ENCODE measurements at places on chromosomes 6 and 20.

DNA sequence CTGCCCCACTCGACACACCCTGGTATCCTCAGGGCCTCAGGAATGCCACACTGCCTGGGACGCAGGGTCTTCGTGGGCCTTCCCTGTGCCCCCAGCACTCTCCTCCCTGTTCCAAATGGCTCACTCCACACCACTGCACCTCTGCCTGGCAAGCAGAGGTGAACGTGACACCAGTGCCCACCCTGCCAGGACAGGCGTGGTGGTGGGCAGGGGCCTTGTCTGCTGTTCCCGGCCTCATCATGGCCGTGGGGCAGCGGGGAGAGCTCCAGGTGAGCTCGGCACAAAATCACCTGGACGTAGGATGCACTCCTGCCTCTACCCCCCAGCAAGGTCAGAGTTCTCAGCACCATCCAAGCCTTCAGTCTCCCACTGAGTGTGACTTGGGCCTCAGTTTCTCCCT is 202.4 kb downstream of the SMOC2 start:
- no peaks in the 10 kb centered on the region for H3K27me3 ChIP-seq
- H3K4me1 ChIP-seq = peaks cover 26% of the 10 kb centered on the region
- H3K4me3 ChIP-seq = no peak overlapping the region
- no peak overlapping the region for H3K27ac ChIP-seq
- H3K36me3 ChIP-seq = no peaks in the 10 kb centered on the region

DNA sequence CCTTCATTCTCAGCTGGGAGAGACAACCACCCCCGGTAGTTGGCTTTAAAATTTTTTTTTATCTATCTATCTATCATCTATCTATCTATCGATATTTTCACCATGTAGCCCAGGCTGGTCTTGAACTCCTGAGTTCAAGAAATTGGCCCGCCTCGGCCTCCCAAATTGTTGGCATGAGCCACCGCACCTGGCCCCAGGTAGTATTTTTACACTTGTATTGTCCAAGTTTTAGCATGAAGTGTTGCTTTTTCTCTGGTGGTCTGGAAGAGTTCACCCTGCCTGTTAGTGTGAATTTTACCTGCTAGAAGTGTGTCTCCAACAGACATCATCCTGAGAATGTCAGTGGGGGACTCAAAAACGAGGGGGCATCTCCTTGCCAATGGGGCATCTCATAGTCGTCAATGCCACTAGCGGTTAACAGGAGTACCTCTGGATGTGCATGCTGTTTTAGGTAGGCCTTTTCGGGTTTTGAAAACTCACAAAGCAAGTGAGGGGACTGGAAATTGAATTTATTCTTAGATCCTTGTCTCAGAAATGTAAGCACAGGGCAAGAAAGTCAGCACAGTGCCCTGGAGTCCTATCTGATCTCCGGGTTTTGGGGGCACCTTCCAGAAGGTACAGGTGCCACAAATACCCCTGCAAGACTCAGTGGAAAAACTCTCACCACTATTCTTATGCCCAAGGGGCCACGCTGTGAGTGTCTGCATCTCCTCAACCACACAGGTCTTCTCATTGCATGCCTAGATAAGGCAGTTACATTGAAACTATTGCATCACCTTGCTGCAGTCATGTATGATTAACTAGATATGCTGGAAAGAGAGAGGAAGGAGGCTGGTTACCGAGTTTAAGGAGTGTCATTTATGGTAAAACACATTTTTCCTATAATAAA is 37.1 kb downstream of the TNFAIP3 start:
- no peak for DNase-seq
- H3K27me3 ChIP-seq = no peaks in the 10 kb centered on the region
- no peak overlapping the region for H3K27ac ChIP-seq
- no peak overlapping the region for H3K4me3 ChIP-seq
- no peaks in the 10 kb centered on the region for H3K36me3 ChIP-seq
- H3K4me1 ChIP-seq = no peaks in the 10 kb centered on the region

DNA sequence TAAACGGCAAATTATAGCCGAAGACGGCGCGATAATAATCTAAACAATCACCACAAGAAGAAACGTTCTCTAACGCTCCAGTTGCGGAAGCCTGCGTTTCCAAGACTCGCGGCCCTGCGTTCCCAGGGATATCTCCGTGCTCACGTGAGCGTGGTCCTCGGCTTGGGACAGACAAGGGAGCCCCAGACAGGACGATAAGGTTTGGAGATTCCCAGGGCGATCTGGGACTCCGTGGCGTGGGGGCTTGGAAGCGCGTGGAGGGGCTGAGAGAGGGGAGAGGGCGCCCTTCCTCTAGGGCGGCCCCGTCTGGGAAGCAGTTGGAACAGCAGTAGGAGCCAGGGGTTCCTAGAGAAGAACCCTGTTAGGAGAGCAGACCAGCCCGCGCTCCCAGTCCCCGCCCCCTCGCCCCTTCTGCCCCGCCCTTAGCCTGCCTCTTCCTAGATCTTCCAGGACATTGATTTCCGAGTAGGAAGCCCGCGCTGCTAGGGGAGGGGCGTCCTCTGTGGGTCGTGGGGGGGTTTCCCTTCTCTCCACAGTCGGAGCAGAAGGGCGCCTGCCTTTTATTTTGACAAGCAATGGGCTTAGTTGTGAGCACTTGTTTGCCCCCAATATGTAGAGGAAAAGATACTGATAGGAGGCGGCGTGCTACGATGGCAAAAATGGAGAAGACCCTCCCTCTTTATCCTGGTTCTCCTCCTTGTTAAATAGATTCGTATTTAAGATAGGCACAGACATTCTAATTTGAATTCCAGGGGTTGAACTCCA is 10.6 kb downstream of the NRN1 start:
- peak overlapping the region; percentile 92 for H3K4me3 ChIP-seq
- H3K4me1 ChIP-seq = peaks cover 40% of the 10 kb centered on the region
- H3K27me3 ChIP-seq = peaks cover 29% of the 10 kb centered on the region

DNA sequence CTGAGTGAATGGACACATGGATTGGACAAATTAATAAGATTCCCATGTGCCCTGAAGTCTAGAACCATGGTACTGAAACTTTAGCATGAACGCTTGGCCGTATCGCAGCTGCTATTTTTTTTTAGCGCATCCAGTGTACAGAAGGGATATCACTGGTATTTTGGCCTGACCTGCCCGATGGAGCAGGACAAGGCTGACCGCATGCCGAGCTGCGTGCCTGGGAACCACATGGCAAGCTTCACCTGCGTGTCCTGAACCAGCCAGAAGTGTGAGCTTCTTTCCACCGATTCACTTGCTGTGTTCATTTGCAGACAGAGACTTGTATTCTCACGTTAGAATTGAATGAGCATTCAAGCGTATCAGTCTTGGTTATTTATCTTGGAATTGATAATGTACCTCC is 145.7 kb downstream of the CDH4 start:
- DNase-seq = no peak
- no peaks in the 10 kb centered on the region for H3K4me1 ChIP-seq
- H3K27me3 ChIP-seq = no peaks in the 10 kb centered on the region
- H3K27ac ChIP-seq = no peak overlapping the region
- H3K36me3 ChIP-seq = peaks cover 11% of the 10 kb centered on the region

DNA sequence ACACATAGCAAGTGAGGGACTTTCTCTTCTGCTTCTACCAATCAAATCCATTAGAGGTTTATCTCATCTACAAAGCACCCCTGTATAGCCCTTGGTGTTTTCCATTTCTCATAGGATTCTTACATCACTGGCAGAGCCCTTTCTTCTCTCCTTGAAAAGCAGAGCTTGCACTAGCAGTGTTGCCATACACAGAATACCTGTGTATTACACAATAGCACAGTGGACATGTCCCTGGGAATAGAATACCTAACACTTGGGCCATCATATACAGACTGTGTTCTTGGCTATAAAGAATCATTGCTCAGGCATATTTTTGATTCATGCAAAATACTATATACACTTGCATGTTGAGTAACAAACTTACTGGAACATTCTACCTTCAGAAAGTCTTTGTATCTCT is 582.0 kb downstream of the KIF16B start:
- H3K27ac ChIP-seq = no peak overlapping the region
- H3K4me1 ChIP-seq = no peaks in the 10 kb centered on the region
- H3K36me3 ChIP-seq = no peaks in the 10 kb centered on the region
- no peak for DNase-seq

DNA sequence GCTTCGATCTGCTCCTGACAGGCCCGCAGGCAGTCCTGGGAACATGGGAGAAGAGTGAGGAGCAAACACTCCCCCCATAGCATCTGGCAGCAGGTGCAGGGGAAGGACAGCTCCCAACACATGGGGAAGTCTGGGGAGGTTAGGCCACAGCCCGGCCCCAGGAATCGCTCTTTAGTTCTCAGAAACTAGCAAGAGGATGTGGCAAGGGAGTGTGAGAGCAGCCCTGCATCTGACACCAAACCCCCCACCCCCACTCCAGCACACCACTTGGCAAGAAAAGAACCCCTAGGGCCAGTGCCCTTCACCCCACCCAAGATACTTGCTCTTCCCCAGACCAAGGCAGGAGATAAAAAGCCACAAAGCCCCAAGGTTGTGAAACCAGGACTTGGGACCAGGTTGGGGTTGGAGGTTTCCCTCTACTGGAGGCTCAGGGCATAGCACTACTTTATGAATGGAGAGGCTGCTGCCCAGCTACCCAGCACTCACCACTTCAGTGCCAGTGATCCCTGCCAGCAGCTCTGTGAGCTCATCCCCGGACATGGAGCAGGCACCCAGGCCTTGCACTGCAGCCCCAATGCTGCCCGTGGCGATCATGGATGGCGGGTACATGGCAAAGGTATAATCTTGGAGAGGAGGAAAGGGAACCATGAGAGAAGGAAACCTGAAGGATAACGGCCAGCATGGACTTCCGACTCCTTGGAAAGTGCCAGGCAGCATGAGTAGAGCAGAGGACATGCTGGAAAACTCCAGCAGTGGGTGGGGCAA is 5.4 kb downstream of the CCND3 start:
- peak overlapping the region; percentile 96 for H3K27ac ChIP-seq
- H3K27me3 ChIP-seq = peaks cover 23% of the 10 kb centered on the region
- H3K4me1 ChIP-seq = peaks cover 37% of the 10 kb centered on the region

- peaks cover 4% of the 10 kb centered on the region for H3K36me3 ChIP-seq
- H3K27me3 ChIP-seq = peaks cover 8% of the 10 kb centered on the region
- peaks cover 24% of the 10 kb centered on the region for H3K4me1 ChIP-seq
Measured at GRCh38 chr6:155186052-155186658, 77.7 kb upstream of the CLDN20 start.

DNA sequence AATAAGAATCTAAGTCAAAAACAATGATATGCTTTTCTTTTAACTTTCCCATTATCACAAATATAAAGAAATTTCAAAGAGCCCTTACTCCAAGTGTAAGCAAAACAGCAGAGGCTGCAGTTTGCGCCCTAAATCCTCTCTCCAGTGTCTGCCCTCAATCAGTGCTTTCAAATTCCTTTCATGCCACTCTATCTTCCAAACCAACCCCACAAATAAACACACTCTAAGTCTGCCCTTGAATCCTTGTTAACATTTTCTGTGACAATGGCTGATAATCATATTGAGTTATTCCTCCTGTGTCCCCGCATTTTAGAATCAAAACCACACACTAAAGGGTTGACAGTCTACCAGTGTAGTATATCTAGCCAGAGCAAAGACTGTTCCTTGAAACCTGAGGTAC is 317.9 kb upstream of the MARCKS start:
- no peaks in the 10 kb centered on the region for H3K36me3 ChIP-seq
- H3K27me3 ChIP-seq = peaks cover 2% of the 10 kb centered on the region
- H3K4me1 ChIP-seq = peaks cover 2% of the 10 kb centered on the region

DNA sequence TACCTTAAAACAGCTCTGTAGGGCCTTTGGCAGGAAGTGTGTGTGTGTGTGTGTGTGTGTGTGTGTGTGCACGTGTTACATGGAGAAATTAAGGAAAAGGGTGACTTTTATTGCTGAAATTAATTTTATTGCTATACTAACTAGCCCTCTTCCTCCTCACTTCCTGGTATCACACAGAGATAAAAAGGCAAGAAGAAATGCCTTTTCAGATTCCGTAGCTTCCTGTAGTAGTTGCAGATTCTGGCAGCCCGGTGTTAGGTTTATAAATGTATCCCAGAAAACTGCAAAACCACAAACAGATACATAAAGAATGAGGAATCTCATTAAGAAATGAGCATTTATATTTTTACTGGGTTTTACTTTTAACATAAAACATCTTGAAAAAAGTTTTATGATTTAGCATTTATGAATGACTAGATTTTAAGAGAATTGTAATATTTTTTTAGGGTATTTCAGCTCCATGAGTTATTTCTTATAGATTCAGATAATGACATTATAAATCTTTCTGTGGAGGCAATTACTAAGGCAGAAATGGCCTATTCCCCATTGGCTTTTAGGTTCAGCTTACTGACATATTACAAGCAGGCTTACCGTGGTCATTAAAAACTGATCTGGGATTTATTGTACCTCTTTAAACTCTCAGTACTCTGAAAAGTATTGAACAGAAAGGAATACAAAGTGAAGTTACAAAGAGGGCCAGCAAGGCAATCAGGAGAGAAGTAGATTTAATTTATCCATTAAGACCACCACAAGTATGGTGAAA is 249.1 kb upstream of the TSHZ2 start:
- H3K36me3 ChIP-seq = no peaks in the 10 kb centered on the region
- H3K4me3 ChIP-seq = no peak overlapping the region
- no peak overlapping the region for H3K27ac ChIP-seq
- no peaks in the 10 kb centered on the region for H3K4me1 ChIP-seq
- no peaks in the 10 kb centered on the region for H3K27me3 ChIP-seq

DNA sequence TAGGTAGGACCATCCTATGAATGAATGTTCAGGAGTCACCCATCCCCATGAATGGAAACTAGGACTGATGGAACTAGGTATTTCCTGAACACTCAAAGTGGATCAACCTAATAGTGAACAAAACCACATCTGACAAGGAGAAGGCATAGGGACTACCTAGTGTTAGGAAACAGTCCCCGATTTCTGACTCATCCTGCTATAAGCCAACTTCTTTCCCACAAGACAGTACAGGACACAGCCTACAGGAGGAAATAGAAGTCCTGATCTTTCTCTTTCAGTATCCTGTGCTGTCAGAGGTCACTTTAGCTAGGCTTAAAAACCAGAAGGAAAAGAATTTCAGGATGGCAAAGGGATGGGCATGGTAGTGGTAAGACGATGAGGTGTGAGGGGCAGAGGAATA is 19.5 kb upstream of the GMDS start:
- no peaks in the 10 kb centered on the region for H3K36me3 ChIP-seq
- no peak overlapping the region for H3K4me3 ChIP-seq
- DNase-seq = no peak
- no peak overlapping the region for H3K27ac ChIP-seq
- H3K4me1 ChIP-seq = no peaks in the 10 kb centered on the region

GRCh38 chr20:16295534-16295933 is 277.7 kb downstream of the KIF16B start:
- H3K36me3 ChIP-seq = peaks cover 9% of the 10 kb centered on the region
- H3K27me3 ChIP-seq = peaks cover 1% of the 10 kb centered on the region
- H3K27ac ChIP-seq = no peak overlapping the region
- H3K4me3 ChIP-seq = no peak overlapping the region

DNA sequence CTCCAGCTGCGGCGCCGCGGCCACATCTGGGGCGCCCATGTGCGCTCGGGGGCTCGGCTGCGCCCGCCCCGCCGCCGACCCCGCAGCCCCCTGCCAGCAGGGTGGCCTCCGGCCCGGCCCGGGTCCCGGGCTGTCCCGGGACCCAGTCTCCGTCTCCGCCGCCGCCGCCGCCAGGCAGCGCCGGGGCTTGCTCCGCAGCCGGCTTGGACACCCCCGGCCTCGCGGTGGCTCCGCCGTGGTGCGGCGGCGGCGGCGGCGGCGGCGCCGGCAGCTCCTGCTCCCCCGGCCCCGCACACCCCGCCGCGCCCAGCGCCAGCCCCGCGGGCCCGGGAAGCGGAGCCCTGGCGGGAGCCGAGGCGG is 219 bp downstream of the ISM1 start:
- no peaks in the 10 kb centered on the region for H3K36me3 ChIP-seq
- no peak overlapping the region for H3K27ac ChIP-seq
- no peak overlapping the region for H3K4me3 ChIP-seq
- peaks cover 15% of the 10 kb centered on the region for H3K27me3 ChIP-seq
- H3K4me1 ChIP-seq = peaks cover 2% of the 10 kb centered on the region
- no peak for DNase-seq
